ENCODE measurements at places on chromosomes 6 and 20.

- DNase-seq, result no peak
These were observed 187.9 kb downstream of the TENT5A start for GRCh38 chr6:81564470-81565068.

- no peak for DNase-seq
These were observed 4.2 kb downstream of the RNASET2 start for GRCh38 chr6:166952121-166952520.

- no peak for DNase-seq
These were observed 119.6 kb downstream of the TFAP2C start for GRCh38 chr20:56748476-56749377.

DNA sequence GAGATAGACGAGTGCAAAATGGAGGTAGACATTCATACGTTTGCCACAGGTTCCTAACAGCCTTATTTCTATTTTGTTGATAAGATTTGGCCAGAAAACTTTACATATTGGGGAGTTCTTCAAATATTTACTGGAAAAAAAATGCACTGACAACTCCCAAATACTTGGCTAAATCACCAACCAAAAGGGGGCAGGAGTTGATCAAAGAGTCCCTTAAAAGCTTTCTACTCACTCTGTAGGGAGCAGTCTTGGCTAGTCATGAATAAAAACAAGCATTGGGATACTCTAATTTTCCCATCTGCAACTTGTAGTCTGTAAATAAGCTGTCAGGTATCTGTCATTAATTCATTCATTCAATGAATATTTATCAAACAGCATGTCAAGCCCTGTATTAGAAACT is 18.4 kb downstream of the TENT5A start:
- DNase-seq, result no peak

DNA sequence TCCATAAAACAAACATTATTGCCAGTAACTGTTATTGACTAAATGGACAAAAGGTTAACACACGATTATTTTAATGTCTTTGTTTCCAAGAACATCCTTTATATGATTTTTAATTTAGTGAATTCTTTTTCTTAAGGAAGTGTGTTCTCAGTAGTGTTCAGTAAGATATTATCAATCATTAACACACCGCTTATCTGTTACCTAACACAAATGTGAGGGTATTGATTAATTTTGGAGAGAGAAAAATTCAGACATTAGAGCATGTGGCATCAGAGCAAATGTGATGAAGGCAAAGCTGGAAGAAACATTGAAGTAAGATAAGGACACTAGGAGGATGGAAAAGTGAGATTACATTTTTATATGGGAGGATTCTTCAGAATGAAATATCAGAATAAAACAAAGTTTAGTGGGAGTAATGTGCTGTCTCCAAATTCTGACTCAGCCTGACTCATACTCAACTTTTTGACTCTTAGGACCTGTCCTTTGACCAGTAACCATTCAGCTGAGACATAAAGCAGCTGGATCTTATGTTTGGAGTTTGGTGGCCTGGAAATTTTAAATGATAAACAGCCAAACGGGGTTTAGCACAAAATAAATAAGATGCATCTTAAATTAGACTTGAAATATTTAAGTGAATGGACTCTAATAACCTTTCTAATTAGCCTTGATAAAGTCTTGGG is 348.6 kb downstream of the CD109 start:
- DNase-seq, result peak; percentile 35

- no peak for DNase-seq
These were observed 26.2 kb upstream of the CLDN20 start for GRCh38 chr6:155237613-155238012.

DNA sequence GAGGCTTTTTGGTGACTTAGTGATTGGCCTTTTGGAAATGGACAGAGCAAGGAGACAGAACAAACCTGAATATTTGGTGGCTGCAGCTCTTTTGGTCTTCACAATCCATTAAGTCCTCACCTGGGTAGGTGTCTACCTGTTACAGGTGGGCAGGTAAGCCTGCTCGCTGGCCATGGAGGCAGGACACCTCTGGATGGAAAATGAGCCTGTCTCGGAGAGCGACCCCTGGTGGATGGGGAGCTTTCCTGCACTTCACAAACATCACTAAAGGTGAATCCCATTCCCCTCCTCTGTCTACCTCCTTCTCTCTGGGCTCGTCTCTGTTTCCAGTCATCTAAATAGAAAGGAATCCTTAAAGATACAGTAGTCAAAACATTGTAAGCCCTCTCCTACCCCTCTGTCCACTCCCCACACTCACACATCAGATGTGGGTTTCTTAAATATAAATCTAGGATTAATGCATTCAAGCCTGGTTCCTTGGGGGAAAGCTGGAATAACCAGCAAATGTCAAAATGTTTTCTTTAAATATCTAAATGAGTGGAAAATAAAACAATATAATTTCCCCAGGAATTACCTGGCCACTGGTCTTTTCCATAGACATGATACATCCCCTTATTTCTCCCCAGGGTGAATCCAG is 304.9 kb downstream of the CDH26 start:
- DNase-seq, result peak; percentile 29

DNA sequence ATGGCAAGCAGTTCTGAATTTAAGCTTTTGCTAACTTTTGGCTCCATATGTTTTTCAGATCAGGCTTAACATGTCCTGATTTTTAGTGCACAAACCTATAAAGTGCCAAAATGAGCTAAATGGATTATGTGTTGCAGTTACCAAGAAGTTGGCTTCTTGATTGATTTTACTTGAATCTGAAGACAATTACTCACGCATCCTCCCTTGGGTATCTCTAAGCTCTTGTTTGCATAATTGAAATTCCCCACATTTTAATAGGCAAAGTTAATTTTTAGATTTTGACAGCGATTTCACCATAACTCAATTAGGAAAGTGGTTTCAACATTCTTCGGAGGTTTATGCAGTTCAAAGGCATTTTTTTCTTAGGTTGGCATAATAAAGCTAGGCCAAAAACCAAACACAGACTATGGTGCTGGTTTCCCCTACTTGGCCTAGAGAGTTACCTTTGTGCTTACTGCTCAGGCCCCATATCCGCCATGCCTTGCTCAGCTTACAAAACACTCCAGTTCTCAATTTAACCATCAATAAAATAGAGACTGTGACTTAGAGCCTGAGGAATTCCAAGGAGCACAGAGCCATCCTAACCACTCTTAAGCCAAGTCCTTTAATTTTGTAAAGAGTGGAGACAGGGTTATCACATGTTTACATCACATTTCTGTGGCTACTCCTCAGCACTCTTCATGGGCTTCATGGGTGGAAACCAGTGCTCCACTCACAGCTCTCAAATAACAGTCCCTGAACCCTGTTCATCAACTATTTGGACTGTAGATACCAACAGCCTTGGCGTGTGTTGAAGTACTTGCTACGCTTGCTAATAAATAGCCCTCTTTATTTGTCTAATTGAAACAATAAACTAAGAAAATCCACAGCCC is 32.1 kb downstream of the LAMA4 start:
- DNase-seq, result no peak

GRCh38 chr20:1388253-1388652 is 4.6 kb downstream of the FKBP1A start:
- no peak for DNase-seq

- no peak for DNase-seq
These were observed 608 bp upstream of the EIF2S2 start for GRCh38 chr20:34112600-34113101.

DNA sequence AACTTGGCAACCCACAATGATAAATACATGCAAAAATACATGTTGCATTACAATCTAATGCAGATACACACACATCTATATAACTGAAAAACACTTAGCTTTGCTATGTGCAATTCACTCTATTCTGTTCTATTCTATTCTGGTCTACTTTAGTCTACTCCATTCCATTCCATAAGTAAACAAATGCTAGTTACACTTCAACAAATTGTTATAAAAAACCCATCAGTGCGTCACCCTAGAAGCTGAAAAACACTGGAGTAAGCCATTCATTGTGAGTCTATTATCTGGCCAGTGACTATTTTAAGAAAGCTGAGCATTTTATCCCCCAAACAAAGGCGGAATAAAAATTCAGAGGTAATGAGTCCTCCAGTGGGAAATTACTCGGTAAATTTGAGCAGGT is 315.7 kb upstream of the EPHA7 start:
- DNase-seq, result no peak

DNA sequence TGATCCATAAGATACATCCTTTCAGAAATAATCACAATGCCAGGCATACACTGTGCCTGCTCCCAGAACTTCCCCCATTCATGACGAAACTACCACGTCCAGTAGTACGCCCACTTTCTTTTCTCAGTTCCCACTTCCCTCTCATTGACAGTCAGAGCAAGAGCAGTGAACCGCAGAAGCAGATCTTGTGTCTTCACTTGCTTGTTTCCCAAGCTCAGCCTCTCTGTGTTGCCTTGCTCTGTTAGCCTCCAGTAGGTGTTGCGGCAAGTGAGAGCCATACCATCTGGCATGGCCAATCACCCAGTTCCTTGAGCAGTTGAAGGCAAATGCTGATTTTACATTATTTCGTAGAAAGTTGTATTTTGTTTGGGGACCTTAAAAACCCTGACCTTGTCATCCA is 11.7 kb downstream of the UST start:
- DNase-seq, result no peak

- no peak for DNase-seq
These were observed 109.7 kb upstream of the GMDS start for GRCh38 chr6:2355150-2355549.

DNA sequence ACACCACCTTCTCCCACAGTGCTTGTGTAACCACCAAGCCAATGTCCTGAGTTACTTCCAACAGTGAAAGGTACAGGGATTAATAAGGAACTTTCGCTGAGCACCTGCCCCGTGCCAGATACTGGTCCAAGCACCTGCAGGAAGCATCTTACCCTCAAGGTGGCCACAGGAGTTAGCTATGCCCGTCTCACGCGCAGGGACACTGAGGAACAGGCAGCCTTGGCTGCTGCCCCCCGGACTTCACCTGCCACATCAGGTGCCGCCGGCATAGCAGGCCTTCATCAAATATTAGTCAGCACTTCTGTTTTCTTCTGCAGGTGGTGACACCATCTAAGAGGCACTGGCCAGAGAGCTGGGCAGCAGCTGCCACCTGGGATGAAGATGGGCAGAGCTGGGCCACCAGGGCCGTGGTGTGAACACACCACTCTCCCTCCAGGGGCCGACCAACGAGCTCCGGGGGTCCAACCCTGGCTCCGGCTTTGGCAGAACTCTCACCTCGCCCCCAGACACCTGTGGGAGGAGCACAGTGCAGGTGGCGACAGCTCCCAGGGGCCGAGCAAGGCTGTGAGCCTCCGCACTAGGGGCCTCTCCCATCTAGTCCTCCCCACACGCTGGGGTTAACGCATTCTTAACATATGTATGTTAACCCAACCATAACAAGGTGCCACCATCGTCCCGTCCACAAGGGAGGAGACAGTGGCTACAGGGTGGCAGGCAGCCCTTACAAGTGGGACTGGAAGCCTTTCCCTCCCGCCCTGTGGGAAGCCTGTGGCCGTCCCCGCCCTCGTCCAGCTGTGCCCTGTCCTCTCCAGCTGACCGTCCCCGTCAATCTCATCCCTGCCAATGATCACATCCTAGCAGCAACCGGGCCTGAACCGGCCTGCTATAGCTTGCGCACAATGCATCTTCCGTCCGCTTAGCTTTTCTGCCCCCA is 2.9 kb upstream of the PPDPF start:
- DNase-seq, result no peak

- DNase-seq, result no peak
These were observed 97.3 kb upstream of the NHSL1 start for GRCh38 chr6:138596591-138596990.

DNA sequence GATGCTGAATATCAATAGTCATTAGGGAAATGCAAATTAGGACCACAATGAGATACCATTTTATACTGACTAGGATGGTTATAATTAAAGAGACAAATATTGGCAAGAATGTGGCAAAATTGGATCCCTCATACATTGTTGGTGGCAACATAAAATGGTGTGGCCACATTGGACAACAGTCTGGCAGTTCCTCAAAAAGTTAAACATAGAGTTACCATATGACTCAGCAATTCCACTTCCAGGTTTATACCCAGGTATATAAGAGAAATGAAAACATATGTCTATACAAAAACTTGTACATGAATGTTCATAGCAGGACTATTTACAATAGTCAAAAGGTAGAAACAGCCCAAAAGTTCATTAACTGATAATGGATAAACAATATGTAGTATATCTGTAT is 2.0 kb upstream of the CRIP3 start:
- DNase-seq, result no peak

GRCh38 chr6:45394586-45395095 is 16.9 kb upstream of the SUPT3H start:
- no peak for DNase-seq

DNA sequence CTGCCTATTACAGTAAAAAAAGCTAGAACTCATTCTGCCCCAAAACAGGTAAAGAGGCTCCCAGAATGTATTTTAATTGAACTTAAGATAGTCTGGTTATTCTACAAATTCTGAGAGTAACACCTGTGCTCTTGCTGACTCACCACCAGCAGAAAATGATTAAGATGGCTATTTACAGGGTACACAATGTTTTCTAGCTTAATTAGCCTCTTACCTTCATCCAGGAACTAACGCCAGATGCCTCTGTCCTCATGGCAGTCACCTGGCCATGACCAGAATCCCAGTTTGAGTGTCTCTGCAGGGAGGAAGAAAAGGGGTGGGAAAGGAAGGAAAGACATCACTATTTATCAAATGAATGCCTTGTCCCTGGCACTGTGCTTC is 31.3 kb upstream of the PPP1R3G start:
- no peak for DNase-seq

DNA sequence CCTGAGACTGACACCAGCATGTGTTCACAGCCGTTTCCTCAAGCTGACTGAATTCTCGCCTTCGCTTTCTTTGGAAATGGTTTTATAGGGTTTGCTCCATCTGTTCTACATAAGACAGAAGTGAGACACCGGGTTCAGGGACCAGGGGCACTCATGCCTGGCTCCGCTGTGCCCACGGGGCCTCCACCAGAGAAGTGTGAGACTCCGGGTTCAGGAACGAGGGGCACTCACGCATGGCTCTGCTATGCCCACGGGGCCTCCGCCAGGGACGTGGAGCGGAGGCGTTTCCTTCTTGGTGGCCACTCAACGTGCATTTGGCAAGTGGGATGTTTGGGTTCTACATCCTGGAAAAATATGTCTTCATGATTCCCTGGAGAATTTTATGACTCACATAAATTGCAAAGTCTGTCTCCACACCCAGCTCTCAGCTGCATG is 106.6 kb downstream of the RNASET2 start:
- DNase-seq, result no peak

GRCh38 chr6:64680446-64680845 is 1026.6 kb downstream of the EYS start:
- no peak for DNase-seq

DNA sequence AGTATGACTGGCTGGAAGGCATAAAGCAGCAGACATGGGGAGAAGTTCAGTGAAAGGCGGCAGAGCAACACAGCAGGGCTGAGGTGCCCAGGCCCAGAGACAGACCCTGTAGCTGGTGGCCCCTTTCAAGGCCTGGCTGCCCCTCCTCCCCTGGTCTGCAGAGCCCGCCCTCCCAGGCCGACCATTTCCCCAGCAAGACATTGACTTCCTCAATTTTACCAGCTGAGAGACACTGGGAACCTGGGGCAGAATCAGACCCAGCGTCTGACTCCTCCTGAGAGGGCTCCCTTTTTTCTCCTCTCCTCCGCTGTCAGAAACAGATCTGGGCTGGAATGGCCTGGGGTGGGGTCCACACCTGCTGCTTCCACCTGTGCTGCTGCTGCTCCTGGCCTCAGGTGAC is at the start of gene TREML4:
TREML4 (plus strand) TSS at position 254 of the 400 bp plus-strand sequence; CDS start at position 333, 79 bp downstream.
- no peak for DNase-seq

- no peak for DNase-seq
These were observed 457.2 kb downstream of the KIF16B start for GRCh38 chr20:16115911-16116552.

- no peak for DNase-seq
These were observed 509 bp upstream of the TPD52L2 start for GRCh38 chr20:63864545-63864977.

GRCh38 chr6:134624781-134625180 is 306.9 kb upstream of the SGK1 start:
- DNase-seq, result no peak

Measured in hepatic stellate cell (primary cell).